ENCODE measurements at places on chromosomes 2 and 18. TPM values are rescaled to one million over a fixed set of nuclear protein-coding genes. Genes with fewer than 3 reads are reported as not detected.

DNA sequence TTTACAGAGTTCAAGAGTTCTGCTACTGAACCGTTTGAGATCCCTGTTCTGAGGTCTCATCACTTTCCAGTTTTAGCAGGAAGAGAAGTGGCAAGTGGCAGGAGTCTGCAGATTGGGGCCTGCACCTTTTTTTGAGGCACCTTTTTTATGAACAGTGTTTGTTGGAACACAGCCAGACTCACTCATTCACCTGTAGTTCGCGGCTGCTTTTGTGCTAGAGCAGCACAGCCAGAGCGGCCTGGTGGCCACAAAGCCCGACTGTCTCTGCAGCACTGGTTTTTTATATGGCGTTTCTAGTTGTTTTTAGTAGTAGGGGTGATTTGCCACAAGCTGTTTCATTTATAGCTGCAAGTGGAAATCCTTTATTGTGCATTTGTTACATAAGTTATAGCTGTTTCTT is 8.6 kb downstream of the ACP1 start:
- no peak for DNase-seq

GRCh38 chr2:107137706-107138105 is 251.7 kb upstream of the ST6GAL2 start:
- DNase-seq = no peak

- no peak for DNase-seq
These were observed 49.2 kb downstream of the CXCR4 start for GRCh38 chr2:136068581-136069227.

GRCh38 chr2:126655051-126655450 is 907 bp upstream of the GYPC start:
- DNase-seq = no peak

DNA sequence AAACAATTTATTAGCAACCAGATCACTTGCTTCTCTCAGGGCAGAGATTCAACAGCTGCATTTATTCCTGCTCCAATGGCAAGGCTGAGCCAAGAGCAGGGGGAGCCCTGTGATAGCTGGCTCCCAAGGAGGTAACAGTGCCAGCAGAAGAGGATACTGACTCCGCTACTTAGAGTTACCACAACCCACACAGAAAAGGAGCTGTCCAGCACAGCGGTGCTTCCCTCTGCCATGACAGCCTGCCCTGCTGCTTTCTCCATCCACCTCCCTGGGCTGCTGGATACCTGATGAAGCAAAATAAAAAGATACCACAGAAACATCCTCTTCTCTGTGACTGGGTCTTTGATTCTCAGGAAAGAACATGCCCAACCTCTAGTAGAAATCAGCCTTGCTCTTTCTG is 467.2 kb downstream of the LRRTM4 start:
- DNase-seq = no peak

- DNase-seq = no peak
These were observed 151.8 kb downstream of the PIK3C3 start for GRCh38 chr18:42106784-42107183.

GRCh38 chr2:153405196-153405595 is 73.4 kb downstream of the RPRM start:
- DNase-seq = no peak

- DNase-seq = no peak
These were observed 117.4 kb downstream of the LRRTM1 start for GRCh38 chr2:80187156-80187555.

- peak; percentile 45 for DNase-seq
These were observed at the start of gene STON1 for GRCh38 chr2:48530033-48530811. Gene STON1, plus strand, starts transcription at chr2:48530154. Its CDS starts 50,480 bp downstream, at chr2:48580634.

DNA sequence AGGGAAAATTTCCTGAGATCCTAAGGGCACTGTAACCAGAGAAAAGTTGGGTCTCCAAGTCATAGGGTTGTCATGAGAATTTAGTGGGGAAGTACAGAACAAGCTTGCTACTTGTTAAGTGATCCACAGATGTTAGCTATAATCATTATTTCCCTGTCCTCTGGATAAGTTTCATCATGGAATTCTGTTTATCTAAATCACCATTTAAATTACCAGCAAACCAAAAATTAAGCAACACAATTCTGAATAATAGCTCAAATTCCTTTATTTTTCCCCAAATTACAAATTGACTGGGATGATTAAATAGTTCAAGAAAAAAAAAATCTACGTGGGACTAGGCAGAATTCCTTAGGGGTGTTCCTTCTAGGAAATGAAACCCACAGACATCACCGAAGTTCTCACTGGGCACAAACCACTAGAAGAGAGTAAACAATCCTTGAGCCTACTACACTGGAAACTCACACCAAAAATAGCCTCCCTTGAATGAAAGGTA is 159.5 kb downstream of the COL6A3 start:
- DNase-seq = no peak

- DNase-seq = no peak
These were observed 1.3 kb upstream of the LYPD1 start for GRCh38 chr2:132671151-132671835.

GRCh38 chr2:188997263-188997662 is 23.1 kb downstream of the COL3A1 start:
- DNase-seq = no peak

DNA sequence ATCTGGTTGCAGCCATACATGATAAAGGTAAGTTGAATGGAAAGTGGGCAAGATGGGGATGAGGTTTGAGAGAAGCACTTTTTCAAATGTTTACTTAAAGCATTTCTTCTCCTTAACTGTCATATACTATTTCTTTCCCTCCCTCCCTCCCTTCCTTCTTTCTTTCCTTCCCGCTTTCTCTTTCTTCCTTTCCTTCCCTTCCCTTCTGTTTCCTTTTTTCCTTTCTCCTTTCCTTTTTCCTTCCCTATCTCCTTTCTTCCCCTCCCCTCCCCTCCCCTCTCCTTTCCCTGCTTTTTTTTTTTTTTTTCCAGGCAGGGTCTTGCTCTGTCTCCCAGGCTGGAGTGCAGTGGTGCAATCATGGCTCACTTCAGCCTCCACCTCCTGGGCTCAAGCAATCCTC is 5.6 kb downstream of the SLC3A1 start:
- no peak for DNase-seq

DNA sequence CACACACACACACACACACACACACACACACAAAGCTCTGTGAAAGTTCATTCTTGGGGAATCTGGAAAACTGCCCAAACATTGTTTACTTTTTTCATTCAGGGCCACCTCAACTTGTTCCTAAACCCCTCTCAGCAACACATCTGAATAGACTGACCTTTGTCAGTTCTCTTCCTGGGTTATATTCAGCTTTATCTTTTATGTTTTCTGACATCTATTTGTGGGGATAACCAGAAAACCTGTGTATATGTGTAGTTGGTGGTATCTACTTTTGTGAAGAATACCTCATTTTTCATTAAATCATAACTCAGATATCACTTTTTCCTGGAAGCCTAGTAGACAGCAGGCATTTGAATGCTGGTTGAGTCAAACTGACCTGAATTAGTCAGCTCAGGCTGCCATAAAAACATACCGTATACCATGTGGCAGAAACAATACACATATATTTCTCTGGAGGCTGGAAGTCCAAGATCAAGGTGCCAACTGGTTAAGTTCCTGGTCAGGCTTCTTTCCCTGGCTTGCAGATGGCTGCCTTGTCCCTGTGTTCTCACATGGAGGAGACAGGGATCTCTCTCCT is 11.0 kb upstream of the RNF144A start:
- DNase-seq = no peak

DNA sequence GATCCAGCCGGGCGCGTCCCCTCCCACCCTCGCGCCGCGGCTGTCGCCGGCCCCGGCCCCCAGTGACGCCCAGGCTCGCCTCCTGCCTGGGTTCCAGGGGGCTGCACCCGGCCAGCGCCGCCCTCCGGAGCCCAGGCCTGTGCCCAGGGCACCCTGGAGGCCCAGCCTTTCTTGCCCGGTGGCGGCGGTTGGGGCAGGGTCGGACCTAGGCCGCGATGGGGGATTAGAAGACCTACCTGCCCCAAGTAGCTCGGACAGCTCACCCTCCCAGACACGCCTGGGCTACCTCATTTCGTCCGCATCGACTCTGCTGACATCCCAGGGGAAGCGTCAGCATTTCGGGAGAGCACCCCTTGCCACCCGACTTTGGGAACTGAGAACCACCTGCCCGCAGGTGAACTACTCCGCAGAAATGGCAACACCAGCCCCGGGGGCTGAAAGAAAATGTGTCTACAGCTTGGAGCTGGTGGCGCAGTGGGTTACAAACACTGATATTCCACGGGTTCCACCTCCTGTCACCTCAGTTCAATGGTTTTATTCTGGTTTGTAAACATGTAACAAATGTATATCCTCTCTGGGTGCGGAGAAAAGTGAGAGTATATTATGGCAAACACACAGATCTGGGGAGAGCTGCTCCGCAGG is 834 bp upstream of the ARL4C start:
- DNase-seq = no peak

GRCh38 chr18:79950515-79951341 is 725 bp downstream of the SLC66A2 start:
- DNase-seq = peak; percentile 78

DNA sequence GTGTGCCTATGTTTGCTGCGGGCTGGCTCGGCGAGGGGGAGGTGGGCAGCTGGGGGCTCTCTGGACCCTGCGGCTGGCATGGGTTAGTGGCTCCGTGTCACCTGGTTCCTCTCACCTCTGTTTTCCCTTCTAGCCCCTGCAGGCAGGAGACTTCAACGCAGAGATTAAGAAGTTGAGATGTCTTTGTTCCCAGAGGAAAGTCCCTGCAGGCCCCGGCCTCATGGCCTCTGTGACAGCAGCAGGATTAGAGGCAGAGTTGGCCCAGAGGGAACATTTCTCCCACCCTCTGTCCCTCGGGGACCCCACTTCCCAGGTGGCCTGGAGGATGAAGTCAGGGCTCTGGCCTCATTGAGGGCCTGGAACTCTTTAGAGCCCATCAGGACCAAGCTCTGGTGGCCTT is 56.5 kb downstream of the HPCAL1 start:
- no peak for DNase-seq

- DNase-seq = peak; percentile 65
These were observed 739 bp downstream of the PKDCC start for GRCh38 chr2:42048299-42049220.

DNA sequence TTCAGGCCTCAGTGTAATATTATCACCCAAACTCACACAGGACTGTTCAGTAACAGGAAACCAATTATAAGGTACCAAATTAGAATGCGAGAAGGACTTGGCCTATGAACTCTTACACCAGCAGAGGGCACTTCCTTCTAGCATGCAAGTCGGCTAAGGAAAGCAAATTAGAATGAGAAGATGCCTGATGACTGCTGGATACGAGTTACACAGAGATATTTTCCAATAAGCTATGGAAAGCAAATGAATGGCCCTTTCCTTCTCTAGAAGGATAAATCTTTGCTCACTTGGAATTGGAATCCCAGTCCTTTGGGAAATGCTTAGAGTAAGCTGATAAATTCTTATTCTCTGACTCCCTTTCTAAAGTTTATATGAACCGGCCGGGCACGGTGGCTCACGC is 109.8 kb downstream of the AP1S3 start:
- DNase-seq = no peak

GRCh38 chr2:16318051-16318450 is 347.6 kb downstream of the CYRIA start:
- DNase-seq = no peak

GRCh38 chr2:225006730-225007129 is 35.5 kb downstream of the DOCK10 start:
- no peak for DNase-seq

DNA sequence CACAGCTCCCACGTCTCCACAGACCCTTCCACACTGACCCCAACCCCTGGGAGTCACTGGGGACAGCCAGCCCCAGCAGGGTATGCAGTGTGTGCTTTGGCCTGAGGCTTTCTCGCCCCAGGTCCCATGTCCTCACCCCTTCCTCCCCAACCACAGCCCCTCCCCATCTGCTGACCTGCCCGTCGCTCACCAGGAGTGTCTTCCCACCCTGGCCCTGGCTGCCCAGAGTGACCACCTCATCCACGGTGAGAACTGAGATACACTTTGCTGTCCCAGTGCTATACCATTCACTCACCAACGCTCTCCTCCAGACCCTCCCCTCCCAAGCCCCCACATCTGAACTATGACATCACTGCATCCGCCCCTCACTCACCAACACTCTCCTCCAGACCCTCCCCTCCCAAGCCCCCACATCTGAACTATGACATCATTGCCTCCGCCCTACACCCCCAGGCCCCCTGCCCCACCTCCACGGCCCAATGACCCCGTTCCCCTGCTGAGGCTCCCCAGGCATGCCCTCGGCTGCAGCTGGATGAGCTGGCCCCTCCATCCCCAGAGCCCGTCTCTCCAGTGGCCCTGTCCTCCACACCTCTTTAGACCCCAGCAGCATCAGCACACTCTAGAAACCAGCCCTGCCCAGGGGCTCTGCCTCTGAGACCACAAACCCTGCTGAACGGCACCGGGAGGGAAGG is 55.2 kb downstream of the ANKMY1 start:
- no peak for DNase-seq

The C18orf54 gene
- 0.29 TPM for polyA plus RNA-seq

The EIF4E2 gene
- 39.6 TPM for polyA plus RNA-seq

The DYNAP gene
- polyA plus RNA-seq = not detected

The LYPD1 gene
- 0.03 TPM for polyA plus RNA-seq

The TUBA4B gene
- not detected for polyA plus RNA-seq

The CFAP65 gene
- polyA plus RNA-seq = not detected

The CTAGE1 gene
- polyA plus RNA-seq = not detected

The ANTXR1 gene
- 3.7 TPM for polyA plus RNA-seq

The ITGA4 gene
- polyA plus RNA-seq = 0.20 TPM

The IL36A gene
- not detected for polyA plus RNA-seq

The SLC9A4 gene
- not detected for polyA plus RNA-seq

The RMDN2 gene
- 2.1 TPM for polyA plus RNA-seq

The BUB1 gene
- polyA plus RNA-seq = 0.27 TPM
